ENCODE measurements at places on chromosomes 7 and 10.
A peak's percentile ranks its signal among the peaks of the same experiment; 100 is the strongest.

DNA sequence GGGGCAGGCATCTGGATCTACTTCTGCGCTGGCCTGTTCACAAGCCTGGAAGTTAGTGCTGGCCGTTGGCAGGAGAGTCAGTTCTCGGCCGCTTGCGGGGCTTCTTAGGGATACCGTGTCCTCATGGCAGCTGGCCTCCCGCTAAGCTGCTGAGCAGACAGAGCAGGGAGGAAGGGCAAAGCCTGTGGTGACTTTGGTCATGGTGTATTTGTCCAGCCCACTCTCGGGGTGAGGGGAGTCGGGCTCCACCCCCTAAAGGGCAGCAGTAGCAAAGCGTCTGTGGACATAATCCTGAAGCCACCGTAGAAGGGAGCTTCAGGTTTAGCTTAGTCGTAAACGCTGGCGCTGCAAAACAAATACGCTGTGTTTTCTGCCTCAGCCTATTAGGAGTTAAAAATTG lies 12.2 kb downstream of the UBE3C start:
- DNase-seq = no peak

DNA sequence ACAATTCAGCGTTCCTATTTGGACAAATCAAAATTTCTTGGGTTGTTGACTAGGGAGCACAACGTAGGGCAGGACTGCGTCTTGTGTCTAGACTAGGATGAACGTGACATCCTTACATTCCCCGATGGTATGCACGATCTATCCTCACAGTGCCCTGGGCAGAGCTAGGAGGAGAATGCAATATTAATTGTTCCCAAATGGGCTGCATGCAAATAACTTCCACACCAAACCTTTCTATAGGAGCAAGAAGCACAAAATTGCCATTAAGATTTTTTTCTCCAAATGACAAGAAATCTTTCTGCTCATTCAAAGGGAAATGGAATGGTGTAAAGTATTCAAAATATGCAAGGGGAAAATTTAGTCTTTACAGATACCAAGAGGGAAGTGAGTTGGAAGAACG lies 21.4 kb upstream of the AQP1 start:
- DNase-seq = no peak

DNA sequence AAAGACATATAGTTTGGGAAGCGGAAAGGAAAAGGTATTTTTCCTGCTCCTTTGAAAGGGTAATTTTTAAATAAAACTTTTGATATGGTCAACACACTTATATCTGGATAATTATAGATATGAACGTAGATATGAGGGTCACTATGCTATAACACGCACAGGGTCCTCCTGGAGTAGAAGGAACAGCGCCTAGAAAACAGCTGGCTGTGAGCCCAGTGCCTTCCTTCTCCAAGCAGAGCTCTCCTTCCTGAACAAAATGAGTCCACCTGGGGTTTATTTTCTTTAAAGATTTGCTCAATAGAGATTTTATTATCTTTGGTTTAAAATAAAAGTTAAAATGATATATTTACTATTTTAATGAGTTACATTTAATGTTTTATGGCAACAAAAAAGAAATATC lies 13.1 kb downstream of the STEAP1 start:
- DNase-seq = no peak

- DNase-seq = no peak
Measured at GRCh38 chr10:51617576-51618235, 81.7 kb downstream of the CSTF2T start.

- DNase-seq = peak; percentile 39
Measured at GRCh38 chr7:14858866-14859265, 43.7 kb downstream of the DGKB start.

- DNase-seq = peak; percentile 89
Measured at GRCh38 chr7:77698042-77698625, 1.9 kb downstream of the RSBN1L start.

- DNase-seq = no peak
Measured at GRCh38 chr7:18481776-18482175, 13.8 kb upstream of the HDAC9 start.

- DNase-seq = no peak
Measured at GRCh38 chr7:146366938-146367337, 250.3 kb downstream of the CNTNAP2 start.

DNA sequence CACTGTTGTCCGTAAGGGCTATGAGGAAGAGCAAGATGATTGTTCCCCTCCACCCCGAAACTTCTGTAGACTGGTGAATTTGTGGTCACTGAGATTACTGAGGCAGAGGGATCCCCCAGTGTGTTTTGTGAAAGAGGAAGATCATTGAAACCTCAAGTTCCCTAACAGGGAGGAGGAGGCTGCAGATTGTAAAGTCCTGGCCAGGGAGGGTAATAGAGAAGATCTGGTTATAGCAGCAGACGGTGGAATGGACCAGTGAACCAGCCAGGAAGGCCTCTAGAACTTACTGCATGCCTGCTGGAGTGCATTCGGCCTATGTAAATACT lies 31.1 kb downstream of the LMTK2 start:
- peak; percentile 27 for DNase-seq

- DNase-seq = no peak
Measured at GRCh38 chr7:4837803-4838625, 23.8 kb downstream of the PAPOLB start.

- peak; percentile 99 for DNase-seq
Measured at GRCh38 chr7:65269150-65269856, 104.4 kb upstream of the ZNF92 start.

DNA sequence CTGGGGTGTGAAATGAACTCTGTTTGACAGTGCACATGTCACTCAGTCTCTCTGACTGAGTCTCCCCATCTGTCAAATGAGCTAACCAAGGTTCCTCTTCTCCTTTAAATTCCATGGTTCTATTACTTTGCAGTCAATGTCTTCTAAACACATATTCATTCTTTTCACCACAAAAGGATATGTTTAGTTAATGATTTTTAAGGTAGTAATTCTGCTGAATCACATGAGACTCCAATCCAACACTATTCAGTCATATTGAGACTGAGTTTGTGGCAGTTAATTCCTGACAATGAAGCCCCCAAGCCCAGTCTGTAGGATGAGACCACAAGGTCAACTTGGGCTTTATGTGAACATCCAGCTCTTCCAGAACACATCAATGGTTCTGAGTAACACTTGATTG lies 85.3 kb downstream of the CALN1 start:
- no peak for DNase-seq

GRCh38 chr7:100489824-100490223 lies 6.1 kb downstream of the NYAP1 start:
- DNase-seq = peak; percentile 89

- DNase-seq = no peak
Measured at GRCh38 chr10:126476246-126476645, 88.0 kb upstream of the ADAM12 start.

- DNase-seq = no peak
Measured at GRCh38 chr10:109427411-109427810, 495.9 kb downstream of the XPNPEP1 start.

DNA sequence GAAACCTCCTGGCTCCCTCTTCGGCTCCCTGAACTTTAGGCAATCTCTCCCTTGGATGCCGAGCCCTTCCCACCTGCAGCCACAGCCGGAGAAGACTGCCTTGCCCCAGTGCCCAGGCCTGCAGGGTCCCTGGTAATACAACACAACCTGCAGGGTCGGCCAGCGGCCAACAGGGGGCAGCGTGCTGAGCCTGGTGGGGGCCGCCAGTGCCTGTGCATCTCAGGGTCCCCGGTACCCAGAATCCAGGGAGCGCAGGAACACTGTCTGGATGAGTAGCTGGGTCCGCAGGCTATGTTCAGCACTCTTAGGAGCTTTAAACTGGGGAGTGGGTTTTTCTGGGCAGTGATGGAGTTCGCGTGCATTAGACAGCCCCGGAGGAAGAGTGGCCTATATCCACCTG lies 17.5 kb upstream of the C10orf71 start:
- no peak for DNase-seq

DNA sequence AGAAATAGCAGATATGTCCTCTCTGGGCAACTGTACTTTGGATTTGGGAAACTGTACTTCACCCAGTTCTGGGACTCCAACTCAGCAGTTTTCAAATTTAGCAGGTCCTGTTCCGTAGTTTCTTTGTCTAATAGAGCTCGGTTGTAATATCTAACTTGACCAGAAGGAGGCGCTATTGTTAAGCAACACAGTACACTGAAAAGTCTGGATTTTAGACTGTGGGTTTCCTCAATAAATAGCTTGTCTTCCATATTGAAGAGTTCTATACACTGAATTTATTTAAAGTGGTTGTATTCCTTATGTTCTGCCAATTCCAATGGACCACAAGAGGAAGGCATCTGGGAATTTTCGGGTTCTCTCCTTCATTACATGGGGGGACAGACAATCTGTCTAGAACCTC lies 39.8 kb downstream of the ELFN1 start:
- DNase-seq = peak; percentile 27

DNA sequence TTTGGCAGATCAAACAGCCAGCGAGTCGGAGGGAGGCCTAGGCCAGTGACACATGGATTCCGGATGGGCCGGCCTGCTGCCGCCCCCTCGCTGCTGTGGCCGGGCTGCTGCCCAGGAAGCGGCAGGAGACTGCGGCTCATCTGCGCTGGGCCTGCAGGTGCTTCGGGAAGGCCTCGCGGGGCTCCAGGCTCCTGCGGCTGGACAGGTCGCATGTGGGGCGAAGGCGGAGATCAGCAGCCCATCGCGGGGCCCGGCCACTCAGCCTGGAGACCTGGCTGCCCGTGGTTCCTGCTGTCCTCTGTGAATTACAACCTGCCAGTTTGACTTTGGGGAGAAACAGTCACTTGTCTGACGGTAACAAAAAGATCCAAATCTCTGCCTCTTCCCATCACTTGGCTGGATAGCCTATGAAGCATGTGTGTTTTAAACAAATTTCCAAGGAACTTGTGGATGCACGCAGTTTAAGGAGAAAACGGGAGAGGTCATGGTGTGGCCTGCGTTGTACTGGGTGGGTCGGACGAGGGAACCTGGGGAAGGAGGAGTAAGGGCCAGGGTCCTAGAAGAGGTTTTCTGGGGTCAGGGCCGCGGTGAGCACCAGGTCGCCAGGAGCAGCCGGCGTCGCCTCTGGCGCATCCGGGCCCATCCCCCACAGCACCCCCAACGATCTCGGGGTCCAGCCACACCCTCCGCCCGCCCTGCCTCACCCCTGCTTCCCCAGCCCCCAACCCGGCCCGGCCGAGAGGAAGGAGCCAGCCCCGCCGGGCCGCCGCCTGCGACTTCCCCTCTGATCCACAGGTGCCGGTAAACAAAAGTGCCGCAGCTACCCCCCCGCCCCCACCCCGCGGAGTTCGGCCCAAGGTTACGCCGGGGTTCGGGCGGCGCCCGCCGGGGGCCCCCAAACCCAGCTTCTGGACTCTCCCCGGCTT lies 1.6 kb downstream of the SPOCK2 start:
- no peak for DNase-seq

DNA sequence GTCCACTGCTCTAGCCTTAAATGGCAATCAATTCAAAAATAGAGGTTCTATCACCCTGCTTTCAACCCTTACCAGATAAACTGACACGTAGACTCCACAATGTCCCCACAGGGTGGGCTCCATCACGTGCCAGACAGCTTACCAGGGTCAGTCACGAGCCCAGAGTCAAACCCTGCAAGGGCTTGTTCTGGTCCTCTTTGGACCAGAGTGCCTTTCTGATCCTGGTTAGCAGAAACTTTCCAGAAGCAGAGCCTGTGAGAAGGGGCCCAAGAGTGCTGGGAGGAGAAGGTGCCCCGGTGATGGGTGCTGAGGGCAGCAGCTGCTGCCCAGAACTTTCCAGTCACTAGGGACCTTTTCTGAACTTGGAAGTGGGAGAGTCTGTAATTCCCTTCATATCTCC lies 354 bp upstream of the GIMAP5 start:
- DNase-seq = no peak

- no peak for DNase-seq
Measured at GRCh38 chr7:133315332-133316040, 62.6 kb downstream of the EXOC4 start.

- DNase-seq = no peak
Measured at GRCh38 chr10:129089341-129089740, 377.7 kb upstream of the MGMT start.

DNA sequence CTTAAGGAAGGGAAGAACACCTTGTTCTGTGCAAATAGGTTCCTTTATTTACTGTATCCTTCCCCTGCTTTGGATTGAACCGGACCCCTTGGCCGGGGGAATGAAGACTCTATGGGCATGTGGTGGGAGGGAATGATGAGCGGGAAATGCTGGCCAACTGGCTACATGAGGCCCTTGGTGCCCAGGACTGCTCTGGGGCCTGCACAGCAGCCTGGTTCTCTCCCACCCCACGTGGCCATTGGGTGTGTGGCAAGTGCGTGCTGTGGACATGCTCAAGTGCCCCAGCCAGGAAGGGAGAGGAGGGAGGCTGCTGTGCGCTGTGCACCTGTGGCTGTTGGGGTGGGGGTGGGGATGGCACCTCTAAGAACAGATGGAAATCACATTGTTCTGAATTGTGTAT lies 917.0 kb upstream of the GHITM start:
- DNase-seq = no peak

GRCh38 chr7:30367561-30367960 lies 83.2 kb downstream of the ZNRF2 start:
- DNase-seq = no peak

DNA sequence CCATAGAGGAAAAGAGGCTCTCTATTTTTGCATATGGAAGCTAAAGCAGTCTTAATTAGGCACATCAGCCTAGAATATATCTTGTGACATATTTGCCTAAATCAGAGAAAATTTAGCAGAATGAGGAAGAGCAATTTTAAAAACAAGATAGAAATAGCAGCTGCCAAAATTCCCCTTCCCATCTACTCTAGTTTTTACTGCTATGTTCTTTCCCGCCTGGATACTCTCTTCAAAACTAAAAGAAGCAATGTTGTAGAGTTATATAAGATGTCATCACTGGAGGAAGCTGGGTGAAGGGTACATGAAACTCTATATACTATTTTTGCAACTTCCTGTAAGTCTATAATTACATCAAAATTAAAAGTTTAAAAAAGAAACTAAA lies 87.0 kb downstream of the ARMH3 start:
- DNase-seq = no peak

GRCh38 chr7:28759475-28759971 lies 198.6 kb downstream of the TRIL start:
- DNase-seq = no peak

- DNase-seq = no peak
Measured at GRCh38 chr10:96270571-96270970, 798 bp downstream of the BLNK start.

DNA sequence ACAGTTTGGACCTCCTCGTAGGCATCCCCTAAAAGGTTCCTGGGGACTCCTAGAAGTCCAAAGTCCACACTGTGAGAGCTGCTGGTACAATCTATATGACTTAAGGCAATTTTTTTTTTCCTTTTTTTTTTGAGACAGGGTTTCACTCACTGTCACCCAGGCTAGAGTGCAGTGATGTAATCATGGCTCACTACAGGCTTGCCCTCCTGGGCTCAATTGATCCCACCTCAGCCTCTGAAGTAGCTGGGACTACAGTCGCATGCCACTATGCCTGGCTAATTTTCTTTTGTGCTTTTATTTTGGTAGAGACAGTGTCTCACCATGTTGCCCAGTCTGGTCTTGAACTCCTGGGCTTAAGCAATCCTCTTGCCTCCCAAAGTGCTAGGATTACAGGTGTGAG lies 4.6 kb upstream of the SPOCK2 start:
- DNase-seq = no peak

GRCh38 chr10:72037811-72038210 lies 50.5 kb downstream of the SPOCK2 start:
- no peak for DNase-seq

GRCh38 chr7:64744680-64745079 lies 49.5 kb upstream of the ZNF138 start:
- DNase-seq = peak; percentile 51
